NCI-H2081 treated with DMSO at 0.1 percent for 48 hours (cell line): ENCODE measurements at places on chromosomes 6 and 20.

- DNase-seq, result no peak
Measured at GRCh38 chr6:56730663-56731529, 88.2 kb upstream of the DST start.

- DNase-seq, result no peak
Measured at GRCh38 chr20:31967830-31968249, at the start of gene XKR7. TSS of gene XKR7 (plus strand) at chr20:31968151. CDS start at chr20:31968176, 25 bp downstream.

DNA sequence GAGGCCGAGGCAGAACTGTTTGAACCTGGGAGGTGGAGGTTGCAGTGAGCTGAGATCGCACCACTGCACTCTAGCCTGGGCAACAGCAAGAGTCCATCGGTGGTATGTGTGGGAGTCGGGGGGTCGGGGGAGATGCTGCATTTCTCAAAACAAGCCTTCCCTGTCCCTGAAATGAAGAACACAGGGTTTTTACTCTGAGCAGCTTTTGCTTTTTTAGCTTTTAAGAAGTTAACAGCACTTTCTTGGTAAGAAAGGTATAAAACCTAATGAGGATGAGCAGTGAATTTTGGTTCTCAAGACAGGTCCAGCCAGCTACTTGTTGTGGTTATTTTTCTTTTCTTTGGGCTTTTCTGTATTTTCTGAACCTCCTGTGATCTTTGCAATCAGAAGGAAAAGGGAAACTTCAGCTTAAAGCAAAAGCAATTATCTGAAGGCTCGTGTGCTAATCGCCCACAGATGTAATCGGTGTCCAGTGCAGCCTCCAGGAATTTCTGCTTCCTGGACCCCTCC is 3.7 kb downstream of the RPL10A start:
- no peak for DNase-seq

GRCh38 chr20:46673394-46674252 is 15.6 kb downstream of the TP53RK start:
- no peak for DNase-seq

GRCh38 chr6:113598786-113599185 is 258.4 kb upstream of the MARCKS start:
- DNase-seq, result no peak

- DNase-seq, result no peak
Measured at GRCh38 chr6:3844097-3844463, 5.1 kb upstream of the FAM50B start.

GRCh38 chr6:21342501-21342900 is 251.1 kb upstream of the SOX4 start:
- DNase-seq, result no peak

- no peak for DNase-seq
Measured at GRCh38 chr6:163381118-163381756, 33.3 kb upstream of the QKI start.

DNA sequence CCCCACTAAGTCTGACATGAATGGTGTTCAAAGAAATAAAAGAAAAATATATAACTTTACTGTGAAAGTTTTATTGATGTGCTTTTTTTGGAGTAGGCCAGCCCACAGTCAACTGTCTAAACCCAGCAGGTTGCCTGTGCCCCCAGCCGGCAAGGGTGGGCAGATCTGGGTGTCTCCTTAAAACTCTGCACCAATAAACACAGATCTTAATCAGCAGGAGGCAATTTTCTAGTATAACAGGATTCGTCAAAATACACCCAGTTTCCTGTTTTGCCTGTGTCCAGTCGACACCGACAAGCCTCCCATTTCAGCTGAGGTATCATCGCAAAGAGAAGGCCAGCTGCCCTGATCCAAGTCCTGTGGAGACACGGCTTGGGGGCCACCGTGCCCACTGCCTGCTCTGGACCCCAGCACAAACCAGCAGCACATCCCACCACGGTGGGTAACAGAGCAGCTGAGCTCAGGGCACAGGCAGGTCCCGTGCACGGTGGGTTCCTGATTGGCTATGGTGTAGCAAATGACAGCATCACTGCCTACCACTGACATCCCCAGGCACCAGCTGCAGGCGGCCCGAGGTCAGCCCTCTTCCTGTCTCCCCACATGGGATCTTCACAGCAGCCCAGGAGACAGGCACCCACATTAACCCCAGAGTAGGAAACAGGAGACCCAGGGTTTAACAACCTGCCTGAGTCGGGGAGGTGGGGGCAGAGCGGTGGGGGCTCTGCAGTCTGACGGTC is 15.7 kb downstream of the BMP7 start:
- DNase-seq, result no peak

DNA sequence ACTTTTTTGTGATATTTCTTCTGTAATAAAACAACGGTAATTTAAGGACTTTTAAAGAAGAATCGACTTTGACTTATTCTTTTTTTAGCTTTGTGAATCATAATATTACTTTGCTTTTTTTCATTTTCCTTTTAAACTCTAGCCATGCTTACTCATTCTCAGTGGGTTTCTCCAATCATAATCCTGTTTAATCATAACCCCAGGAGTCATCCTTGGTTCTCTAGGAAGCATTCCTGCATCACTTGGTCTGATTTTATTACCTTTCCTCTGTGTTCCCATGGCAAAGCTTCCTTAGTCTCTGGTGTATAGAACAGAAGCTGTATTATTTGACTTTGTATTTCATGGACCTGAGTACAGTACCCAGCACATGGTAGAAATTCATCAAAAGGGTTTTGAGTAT is 223.5 kb downstream of the CDKAL1 start:
- DNase-seq, result no peak

GRCh38 chr6:11593096-11593495 is 55.5 kb downstream of the TMEM170B start:
- DNase-seq, result no peak

- no peak for DNase-seq
Measured at GRCh38 chr6:165988757-165989456, 178.7 kb downstream of the TBXT start.

DNA sequence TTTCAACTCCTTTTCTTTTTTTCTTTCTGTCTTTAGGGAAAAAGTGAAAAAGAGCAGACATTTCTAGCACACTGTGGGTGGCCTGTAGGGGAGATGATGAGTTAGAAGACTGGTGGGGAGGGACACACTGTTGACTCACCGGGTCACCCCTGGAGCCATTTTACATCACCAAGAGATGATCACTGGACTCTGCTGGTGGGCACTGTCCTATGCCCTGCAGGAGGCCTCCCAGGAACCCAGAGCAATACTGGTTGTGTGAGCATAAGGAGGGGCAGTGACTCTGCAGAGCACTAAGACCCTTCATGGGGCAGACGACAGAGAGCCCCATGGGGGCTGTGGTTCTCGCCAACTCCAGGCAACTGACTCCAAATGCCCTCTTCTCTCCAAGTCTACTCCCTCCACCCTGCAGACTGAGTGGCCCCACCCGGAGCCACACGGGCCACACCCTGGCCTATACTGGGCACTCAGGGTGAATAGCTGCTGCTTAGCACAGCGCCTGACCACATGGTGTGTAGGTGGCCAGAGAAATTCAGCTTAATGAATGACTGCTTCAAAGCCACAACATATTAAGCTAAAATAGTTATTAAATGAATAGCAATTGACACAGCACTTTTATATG is 177.5 kb downstream of the CDC5L start:
- DNase-seq, result no peak

DNA sequence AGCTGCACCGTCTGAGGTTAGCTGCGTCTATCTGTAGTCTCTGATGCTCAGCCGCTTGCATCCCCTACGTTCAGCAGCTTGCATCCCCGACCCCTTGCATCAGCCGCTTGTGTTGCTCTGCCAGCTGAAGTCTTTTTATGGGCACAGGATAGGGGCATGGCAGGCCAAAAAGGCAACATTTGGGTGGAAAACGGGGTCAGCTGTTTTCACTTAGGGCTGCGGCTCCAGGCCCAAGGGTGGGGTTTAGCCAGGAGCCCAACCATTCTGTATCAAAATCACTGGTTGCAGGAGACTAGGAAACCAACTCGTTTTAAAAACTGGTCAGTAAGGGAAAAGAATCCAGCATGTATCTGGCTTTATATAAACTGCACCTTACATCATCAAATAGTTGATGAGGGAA is 49.9 kb downstream of the FAM50B start:
- no peak for DNase-seq

DNA sequence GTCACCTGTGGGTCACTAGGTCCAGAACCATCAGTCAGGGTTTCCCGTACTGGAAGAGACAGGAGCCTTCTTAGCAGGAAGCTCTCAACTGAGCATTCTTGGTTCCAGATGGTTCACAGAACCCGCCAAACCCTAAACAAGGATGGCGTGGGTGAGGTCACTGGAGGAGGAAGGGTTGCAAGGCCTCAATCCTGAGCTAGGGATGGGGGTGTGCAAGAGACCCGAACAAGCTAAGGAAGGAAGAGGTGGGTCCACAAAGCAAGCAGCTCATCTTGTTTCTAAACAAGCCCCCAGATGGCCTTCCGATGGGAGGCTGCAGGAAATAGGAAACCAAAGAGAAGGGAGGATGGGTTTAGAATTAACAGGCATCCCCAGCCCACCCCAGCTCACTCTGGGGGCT is 92.7 kb downstream of the PREX1 start:
- no peak for DNase-seq

DNA sequence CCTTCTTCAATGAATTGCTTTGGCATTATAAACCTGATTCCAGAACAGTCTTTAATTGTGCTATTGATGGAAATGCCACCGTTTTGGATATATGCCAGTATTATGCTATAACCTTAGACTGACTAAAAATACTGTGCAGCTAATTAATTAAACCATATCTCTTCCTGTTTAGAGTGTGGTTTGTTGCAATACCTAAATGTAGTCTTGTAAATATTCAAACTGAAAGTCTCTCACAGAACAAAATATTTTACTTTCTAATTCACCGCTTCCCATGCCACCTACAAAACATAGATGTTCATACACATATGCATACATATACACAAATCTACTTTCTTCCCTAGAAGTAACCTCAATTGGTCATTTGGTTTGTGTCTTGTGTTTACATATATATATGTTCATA is 126.6 kb downstream of the SIM1 start:
- no peak for DNase-seq

DNA sequence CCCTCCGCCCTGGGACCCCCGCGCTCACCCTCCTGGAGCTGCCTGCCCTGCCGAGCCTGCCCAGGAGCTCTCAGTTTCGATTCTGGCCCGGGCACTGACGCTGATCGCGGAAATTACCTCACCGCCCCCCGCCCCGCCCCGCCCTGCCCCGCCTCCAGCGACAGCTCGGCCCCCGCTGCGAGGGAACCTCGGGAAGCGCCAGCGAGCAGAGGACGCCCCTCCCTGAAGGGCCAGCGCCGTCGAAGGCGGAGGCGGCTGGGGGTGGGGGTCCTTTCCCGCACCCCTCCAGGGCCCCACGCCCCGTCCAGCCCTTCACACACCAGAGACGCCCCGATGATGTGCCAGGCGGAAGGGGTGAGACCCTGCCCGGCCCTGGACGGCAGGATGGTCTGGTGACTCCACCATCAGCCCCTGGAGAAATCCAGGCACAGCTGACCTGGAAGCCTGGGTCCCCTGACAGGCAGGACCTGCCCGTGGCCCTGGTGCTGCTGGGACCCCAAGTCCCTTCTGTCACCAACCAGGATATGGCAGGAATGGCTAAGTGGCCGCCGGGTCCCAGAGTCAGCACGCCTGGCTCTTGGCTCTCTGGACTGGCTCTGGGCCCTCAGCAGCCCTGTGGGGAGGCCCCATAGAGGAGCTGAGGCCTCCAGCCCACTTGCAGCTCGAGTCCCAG is at the start of gene HELZ2:
TSS of gene HELZ2 (minus strand) at position 84 of the 673 bp plus-strand sequence. CDS start 1,854 bp downstream, outside the sequence.
- DNase-seq, result no peak

GRCh38 chr20:18276821-18277220 is 11.5 kb upstream of the ZNF133 start:
- peak; percentile 34 for DNase-seq

DNA sequence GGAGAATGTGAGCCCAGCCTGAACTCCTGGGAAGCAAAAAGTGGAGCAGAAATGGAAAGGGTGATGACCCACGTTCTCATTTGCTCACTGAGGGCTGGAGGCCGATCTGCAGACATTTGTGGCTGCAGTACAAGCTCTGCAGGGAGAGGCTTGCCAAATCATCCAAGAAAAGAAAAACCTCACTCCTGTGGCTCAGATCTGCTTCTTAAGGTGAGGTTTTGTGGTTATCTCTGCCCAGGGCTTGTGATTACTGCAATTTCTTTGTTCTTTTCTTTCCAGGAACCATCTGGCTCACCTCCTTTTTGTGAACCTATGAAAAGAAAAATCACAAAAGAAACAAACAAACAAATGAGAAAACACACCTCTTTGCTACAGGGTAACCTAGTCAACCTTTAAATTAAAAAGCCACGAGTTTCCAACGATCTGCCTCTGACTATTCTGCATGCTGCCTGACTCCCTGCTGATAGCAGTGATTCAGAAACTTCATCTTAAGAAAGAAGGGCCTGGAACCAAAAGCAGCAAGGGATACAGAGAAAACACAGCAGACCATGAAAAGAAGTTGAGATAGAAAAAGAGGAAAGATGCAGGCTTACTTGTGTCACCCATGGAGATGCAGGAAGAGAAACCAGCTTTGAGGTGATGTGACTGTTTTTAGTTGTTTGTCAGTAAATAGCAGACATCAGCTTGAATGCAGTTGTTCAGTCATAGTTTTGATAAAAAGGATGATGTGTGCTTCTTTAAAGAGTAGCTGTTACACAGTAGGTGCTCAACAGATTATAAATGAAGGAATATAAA is 165.1 kb downstream of the LMBRD1 start:
- no peak for DNase-seq

DNA sequence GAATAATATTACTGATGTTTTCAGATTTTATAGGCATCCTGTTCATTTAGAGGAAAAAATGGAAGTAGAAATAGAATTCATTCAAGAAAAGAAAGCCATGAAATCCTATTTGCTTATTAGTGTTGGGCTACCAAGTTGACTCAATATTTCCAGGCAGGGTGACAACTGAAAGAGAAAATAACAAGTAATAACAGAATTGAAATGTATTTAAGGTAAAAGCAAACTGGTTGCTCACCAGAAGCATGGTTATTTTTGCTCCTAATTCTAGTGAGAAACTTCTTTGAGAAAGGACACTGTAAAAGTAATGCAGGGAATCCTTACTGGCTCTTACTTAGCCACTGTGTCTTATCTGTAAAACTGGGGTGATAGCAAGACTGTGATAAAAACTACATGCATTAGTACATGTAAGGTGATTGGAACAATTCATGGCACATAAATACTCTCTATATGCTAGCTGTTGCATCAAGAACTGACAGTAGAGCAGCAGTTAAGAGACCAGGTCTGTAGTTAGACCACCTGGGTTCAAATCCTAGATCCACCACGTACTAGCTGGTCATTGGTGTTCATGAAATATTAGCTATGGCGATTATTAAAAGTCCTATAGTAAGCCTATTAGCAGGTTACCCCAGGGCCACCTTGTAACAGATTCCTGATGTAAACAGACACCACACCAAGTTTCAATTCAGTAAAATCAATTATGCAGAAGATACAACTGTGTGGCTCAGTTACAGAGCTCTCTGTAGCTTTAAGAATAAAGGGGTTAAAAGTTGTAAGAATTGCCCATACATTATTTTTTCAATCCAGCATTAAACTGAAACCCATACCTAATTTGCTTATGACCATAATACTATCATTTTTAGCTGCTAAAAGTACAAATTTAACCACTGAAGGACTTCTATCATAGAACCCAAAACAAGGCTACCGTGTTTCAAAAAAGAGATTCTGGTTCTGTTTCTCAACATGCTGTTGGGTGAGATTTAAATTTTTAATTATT is 159.2 kb upstream of the COL21A1 start:
- DNase-seq, result no peak
